Right kidney (tissue), 9 donors: ENCODE measurements at places on chromosomes 6 and 20.
A peak's percentile ranks its signal among the peaks of the same experiment; 100 is the strongest.

DNA sequence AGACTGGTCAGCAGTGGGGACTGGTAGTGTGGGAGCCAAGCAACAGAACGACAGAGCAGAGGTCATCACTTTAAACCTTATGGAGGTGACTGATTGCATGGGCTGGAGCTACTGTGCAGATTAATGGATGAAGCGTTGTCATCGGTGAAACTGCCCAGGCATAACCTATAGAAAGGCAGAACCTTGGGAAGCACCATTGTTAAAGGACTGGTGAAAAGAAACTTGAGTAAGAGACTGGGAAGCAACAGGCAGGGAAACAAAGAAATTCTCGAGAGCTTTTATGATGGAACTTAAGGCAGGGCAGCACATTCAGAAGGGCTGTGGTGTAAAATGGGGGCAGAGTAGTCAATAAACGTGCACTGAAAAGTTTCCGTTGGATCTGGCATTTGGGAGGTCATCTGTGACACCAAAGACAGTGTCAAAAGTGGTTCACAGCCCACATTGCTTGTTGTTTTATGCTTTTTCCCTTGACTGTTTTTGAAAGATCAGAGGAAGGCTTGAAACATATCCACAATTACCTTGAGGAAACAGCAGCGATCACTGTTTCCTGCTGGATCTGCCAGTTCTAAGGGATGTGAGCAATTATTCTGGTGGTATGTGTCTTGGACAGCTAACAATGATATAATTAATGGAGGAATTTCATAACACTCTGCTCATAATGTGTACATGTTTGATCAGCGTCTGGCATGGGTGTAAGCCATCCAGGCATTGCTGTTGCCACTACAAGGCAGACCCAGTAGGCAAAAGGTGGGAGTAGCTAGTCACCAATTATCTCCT lies 62.7 kb downstream of the LRRC1 start:
- DNase-seq = no peak

- DNase-seq = peak; percentile 85
Observed at GRCh38 chr6:123802697-123803503, 765 bp upstream of the NKAIN2 start.

DNA sequence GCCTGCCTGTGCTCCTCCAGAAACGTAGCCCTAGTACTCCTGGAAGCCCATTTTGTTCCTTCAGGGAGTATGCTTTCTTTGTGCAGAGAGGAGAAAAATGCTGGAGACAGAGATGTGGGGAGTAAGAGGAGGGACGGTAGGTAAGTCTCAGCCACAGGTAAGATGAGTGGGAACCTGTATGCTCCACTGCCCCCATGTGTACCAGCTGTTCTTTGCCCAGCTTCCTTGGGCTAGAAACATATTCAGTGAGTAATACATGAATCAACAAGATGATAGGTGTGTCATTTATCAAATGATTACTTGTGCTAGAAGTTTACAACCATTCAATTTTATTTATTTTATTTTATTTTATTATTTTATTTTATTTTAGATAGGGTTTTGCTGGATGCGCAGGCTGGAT lies 13.6 kb upstream of the CEP85L start:
- no peak for DNase-seq

DNA sequence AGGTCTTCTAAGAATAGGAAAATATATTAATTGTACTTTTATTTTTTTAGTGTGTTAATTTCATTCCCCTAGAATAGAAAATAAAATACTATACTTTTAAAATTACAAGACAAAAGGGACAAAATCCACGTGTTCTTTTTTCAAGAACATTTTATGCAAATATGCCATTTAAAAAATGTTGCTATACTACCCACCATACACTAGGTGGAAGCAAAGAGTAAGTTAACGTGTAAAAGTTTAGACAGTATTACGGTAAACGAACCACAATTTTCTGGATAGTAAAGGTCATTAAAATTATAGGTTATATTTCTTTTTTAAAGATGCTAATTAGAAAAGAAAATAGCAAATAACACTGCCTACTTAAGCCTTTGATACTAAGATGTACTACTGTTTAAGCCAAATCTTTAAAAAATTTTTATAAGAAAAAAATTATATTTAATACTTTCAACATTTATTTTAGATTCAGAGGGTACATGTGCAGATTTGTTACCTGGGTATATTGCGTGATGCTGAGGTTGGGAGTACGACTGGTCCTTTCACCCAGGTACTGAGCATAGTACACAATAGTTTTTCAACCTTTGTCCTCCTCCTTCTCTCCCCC lies 287.6 kb downstream of the PHF3 start:
- DNase-seq = no peak

DNA sequence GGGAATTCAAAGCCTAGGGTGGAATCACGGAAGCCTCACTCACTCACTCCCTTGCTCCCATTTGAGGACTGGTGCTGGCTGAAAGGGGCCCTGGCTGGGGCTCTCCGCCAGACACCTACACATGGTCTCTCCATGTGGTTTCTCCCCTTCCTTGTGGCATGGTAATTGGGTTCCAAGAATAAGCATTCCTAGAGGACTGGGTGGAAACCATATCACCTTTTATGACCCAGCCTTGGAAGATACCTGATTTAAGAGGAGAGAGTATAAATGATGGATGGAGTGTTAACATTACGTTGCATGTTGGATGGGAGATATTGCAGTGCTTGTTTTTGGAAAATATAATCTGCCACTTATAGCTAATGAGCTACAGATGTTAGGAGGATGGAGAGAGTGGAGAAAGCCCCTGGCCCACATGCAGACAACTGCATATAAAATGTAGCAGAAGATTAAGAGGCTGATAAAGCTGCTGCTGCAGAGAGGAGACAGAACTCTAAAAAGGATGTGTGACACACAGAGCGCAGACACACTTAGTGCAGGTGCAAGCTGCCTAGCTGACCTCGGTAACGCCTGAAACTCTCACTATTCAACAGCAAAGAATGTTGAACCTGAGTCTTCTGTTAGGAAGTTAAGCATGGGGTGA lies 23.3 kb upstream of the CDKN1A start:
- DNase-seq = no peak

DNA sequence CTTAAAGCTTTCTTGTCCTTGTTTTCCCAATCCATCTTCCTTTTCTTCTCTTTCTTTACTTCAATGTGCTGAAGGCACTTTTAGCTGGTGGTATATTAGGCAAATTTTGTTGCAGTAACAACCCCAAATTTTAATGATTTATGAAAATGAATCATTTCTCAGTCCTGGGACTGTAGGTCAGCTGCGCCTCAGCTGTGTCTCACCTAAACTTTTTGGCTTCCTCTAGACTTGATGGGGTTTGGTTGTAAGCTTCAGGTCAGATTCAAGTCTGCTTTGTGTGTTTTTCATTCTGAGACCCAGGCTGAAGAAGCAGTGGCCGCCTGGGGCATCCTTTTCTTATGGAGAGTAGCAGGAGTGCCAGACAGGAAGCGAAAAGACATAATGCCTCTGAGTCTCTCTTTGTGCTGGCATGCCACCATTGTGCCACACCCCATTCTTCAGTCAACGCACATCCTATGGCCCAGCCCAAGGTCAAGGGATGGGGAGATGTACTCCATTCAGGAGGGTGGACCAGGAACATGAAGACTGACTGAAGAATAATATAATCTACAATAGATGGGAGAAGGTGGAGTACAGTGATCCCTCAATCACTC lies 28.9 kb upstream of the CD83 start:
- DNase-seq = no peak

- no peak for DNase-seq
Observed at GRCh38 chr6:20680697-20681165, 146.5 kb downstream of the CDKAL1 start.

DNA sequence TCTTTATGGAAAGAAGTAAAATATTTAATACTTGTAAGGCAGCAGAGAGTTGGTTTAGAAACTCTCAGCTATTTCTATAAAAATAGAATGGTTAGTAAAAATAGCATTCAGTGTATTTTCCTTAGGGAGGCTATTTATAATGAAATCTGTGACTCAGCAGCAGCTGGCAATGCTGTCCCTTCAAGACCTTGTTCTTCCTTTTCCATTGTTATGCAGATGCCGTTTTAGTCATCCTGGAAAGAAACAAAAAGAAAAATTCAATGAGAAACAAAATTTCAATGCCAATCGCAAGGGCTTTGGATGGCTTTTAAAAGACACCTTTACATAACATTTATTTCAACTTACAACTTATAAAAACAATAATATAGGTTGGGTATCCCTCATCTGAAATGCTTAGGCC lies 17.5 kb downstream of the MPC1 start:
- no peak for DNase-seq

GRCh38 chr6:80767808-80768207 lies 661.3 kb downstream of the BCKDHB start:
- no peak for DNase-seq

GRCh38 chr6:20198156-20198774 lies 14.0 kb downstream of the MBOAT1 start:
- no peak for DNase-seq

DNA sequence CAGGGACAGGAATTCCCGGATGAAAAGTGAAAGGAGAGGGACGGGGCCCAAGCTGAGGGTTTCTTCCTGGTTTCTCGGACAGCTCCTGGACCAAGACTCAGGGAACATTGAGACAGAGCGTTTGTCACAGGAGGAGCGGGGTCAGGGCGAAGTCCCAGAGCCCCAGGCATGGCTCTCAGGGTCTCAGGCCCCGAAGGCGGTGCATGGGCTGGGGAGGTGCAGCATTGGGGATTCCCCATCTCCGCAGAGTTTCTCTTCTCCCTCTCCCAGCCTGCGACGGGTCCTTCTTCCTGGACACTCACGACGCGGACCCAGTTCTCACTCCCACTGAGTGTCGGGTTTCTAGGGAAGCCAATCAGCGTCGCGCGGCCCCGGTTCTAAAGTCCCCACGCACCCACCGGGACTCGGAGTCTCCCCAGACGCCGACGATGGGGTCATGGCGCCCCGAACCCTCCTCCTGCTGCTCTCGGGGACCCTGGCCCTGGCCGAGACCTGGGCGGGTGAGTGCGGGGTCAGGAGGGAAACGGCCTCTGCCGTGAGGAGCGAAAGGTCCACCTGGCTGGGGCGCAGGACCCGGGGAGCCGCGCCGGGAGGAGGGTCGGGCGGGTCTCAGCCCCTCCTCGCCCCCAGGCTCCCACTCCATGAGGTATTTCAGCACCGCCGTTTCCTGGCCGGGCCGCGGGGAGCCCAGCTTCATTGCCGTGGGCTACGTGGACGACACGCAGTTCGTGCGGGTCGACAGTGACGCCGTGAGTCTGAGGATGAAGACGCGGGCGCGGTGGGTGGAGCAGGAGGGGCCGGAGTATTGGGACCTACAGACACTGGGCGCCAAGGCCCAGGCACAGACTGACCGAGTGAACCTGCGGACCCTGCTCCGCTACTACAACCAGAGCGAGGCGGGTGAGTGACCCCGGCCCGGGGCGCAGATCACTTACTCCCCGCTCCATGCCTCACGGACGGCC lies 54.6 kb upstream of the POLR1H start:
- DNase-seq = peak; percentile 39

GRCh38 chr20:48687117-48687800 lies 140.5 kb downstream of the PREX1 start:
- no peak for DNase-seq

DNA sequence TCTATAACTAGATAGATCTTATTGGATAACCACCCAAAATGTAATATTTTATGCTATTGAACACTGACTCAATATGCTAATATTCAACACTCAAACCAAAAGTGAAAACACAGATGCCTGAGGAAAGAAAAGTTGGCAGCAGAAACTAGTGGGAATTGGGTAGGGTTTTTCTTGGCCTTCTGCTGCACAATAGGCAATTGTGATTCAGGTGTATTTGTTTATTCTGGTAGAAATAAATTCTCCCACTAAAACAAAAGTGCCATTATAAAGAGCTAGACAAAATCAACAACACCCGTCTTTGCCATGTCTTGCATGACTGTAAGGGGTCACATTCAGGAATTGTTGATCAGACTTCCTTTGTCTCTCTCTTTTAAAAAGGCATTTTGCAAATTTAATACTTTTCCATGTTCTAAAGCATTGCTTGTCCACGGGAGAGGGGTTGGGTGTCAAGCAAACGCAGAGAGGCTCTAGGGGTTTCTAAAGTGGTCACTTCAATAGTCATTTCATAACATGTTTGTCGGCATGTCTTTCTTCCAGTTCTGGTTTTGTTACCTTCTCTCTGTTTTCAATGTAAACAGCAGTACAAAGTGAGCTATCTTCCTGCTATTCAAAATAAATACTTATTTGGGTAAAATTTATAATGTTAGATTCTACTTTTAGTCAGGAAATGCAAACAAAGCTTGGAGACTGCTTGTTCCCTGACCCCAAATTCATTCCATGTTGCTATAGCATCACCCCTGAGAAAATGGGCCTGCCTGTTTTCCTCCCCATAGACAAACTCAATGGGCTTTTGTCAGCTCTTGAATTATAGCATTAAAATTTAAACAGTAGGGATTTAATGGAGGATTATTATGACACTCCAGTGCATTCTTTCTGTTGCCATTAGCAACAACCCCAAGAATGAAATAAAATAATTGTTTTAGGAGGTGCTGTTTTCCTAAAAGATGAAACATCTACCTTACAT lies 217.0 kb upstream of the CCN2 start:
- DNase-seq = no peak

DNA sequence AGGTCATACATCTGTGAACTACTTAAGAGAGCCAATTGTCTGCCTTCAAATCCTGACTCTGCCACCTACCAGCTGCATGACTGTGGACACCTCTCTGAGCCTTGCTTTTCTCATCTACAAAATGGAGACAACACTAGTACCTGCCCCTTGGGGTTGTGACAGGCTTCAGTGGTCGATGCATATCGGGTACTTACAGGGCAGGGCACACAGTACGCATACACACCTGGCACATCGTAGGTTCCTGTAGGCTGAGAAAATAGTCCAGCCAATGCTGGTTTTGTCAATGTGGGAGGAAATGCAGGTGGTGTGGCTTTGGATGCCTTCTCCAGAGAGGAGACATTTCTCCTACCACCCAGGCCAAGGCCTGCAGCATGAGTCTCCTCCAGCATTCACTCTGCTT lies 2.3 kb downstream of the ADIG start:
- no peak for DNase-seq

DNA sequence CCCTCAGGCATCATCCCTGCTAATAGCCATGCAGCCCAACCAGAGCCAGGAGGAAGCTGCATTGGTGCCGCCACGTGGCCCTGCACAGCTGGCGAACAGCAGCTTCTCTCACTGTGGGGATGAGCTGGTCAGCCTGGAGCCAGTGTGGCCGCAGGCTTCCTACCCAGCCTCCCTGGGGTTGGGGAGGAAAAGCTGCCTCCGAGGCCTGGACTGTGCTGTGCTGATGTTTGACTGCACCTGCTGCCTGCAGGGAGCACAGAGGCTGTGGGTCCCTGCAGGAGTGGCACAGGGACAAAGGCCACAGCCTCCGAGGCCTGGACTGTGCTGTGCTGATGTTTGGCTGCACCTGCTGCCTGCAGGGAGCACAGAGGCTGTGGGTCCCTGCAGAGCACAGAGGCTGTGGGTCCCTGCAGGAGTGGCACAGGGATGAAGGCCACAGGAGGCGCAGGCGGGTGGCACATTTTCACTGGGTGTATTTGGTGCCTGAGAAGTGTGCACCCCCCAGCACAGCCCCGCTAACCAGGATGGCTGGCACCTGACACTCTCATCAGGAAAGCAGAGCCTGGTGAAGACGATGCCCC lies 83.9 kb downstream of the DLL1 start:
- DNase-seq = no peak

GRCh38 chr6:79042799-79043126 lies 35.3 kb downstream of the PHIP start:
- DNase-seq = no peak
